Hematopoietic multipotent progenitor cell treated with erythropoietin and hydrocortisone succinate and interleukin-3 and kit ligand, for 8 days (in vitro differentiated cells): ENCODE measurements at places on chromosomes 13 and 19.

GRCh38 chr13:113768018-113768905 lies 9.2 kb downstream of the TMEM255B start:
- no peak for DNase-seq

DNA sequence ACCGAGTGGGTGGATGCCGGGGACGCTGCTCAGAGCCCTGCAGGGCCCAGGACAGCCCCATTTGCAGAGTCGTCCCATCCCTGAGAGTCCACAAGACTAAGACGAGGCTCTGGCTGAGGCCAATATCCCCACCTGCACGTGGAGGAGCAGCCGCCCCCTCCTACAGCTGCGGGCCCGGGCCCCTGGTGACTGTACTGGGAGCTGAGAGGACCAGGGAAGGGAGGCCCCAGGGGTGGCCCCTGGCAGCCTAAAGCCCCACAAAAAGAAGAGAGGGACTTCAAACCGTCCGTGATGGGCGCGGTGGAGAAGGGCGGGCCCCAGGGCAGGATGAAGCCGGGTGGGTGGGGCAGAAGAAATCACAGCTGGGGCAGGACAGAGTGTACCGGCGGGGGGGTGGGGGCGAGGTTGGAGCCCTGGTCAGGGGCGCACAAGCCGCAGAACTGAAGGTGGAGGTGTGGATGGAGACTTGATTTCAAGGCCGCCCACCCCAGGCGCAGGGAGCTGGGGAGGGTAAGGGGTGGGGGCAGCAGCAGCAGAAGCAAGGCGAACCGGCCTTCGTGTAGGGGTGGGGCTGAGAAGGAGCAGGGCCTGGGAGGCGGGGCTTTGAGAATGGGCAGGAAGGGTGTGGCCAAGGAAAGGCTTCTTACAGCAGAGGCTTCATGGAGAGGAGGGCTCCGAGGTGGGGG lies 12.9 kb downstream of the CFD start:
- DNase-seq = peak; percentile 91

- peak; percentile 48 for DNase-seq
These were observed 8.7 kb upstream of the ATP12A start for GRCh38 chr13:24671386-24672113.

GRCh38 chr19:4444765-4445741 lies 12.5 kb downstream of the UBXN6 start:
- no peak for DNase-seq

DNA sequence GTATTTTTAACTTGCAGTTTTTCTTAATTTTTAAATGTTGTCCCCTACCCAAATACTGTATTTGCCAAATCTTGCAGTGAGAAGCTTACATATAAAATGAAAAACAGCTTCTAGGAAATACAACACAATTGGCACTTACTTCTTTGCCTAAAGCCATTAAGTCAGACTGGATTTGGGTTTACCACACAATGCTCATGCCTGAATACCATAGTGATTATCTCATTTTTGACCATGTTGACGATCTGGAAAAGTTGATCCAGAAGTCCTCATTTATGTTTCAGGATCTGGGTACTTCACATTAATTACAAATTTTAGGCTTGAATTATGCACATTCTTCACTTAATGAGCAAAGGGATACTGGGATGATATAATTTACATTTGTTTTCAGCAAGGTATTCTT lies 2.4 kb downstream of the RNF6 start:
- DNase-seq = no peak

GRCh38 chr13:99351772-99352171 lies 44.6 kb upstream of the GPR183 start:
- DNase-seq = no peak

DNA sequence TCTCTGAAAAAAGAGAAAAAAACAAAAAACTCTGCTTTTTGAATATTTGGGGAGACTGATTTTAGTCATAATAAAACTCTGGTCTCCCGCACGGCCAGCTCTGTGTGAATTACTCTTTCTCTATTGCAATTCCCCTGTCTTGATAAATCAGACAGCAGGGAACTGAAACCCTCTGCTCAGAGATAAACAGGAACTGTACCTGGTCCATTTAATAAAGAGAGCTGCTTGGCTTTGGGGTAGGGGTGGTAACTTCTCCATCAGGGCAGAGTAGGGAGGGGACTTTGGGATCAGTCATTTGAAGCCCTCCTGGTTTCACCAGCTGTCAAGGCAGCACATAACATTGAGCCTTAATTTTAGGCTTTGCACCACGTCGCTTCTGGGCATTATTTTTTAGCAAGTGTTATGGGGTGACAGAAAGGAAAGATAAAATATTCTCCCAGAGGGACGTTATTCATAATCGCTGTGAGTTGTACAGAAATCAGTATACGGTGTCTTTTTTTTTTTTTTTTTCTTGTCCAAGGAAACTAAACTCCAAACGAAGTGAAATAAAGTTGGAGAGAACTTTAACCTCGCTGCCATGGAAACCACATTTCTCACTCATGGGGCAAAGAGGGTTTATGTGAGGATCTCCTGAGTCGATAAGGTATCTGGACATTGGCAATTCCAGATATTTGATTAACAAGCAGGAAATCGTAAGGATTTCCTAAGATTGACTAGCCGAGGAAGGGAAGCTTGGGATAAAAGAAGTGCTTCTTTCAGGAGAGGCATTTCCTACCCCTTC lies 99.0 kb upstream of the MRI1 start:
- DNase-seq = no peak

DNA sequence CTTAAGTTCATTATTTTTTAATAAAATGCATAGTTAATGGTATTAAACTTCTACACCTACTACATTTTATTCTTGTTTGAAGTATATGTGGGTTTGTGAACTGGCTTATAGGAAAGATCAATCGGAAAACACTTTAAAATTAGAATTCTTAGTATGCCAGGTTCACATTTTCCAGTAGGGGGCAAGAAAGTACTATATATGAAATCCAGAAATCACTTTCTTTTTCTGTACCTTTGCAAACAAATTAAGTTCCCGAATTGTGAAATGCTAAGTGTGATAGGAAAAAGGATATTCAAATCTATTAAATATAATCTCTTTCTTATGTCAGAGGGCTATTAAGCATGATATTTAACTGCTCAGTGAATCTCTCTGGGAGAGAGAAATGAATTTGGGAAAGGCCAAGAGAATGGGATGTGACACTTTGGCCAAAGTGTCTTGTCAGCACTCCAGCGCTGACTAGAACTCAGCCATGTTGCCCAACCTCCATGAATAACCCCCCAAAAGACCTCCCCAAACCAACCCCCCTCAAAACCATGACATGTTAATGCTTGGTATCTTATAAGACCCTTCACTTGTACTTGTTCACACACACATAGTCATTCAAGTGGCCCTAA lies 122.6 kb upstream of the SLC10A2 start:
- peak; percentile 19 for DNase-seq

DNA sequence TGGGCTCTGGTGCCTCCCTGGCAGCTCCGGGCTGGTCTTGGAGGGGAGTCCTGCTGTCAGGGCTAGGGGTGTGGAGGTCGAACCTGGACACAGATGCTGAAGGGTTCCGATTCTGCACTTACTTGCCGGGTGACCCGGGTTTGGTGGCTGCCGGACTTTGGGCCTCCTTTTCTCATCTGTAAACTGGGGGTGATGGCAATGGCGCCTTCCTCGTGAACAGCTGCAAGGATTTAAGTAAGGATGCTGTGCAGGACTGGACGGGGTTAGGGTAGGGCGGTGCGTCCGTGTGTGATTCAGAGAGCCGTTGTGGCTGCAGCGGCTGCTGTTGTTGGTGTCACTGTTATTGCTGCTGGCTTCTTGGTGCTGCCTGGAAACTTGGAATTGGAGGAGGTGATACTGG lies 2.4 kb downstream of the HPN start:
- DNase-seq = no peak

- DNase-seq = no peak
These were observed 68.7 kb downstream of the RAP2A start for GRCh38 chr13:97502706-97503105.

DNA sequence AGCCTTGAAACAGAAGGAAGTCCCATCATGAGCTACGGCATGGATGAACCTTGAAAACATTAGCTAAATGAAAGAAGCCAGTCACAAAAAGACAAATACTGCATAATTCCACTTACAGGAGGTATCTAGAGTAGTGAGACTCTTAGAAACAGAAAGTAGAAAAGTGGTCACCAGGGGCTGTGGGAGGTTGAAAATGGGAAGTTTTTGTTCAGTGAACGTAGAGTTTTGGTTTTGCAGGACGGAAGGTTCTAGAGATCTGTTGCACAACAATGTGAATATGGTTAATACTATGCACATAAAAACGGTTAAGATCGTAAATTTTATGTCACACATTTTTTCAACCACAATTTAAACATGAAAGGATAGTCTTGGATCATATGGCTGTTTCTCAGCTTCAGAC lies 11.9 kb upstream of the SLC10A2 start:
- no peak for DNase-seq

DNA sequence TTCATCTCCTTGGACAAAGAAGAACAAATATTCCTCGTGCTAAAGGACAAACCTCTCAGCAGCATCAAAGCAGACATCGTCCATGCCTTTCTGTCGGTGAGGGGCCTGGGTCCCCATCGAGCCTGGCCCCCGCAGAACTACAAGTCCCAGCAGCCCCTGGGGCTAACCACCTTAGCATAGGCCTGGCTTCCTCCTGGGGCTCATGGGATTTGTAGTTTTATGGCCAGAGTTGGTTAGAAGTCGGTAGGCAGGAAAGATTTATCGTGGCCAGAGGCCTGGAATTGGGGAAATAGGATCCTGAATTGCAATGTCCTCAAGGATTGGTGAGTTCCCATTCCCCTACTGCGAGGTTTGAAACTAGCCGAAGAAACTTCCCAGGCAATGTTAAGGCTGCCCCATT lies 19.6 kb downstream of the TMEM150B start:
- DNase-seq = peak; percentile 59

GRCh38 chr19:55350620-55351315 lies 3.8 kb downstream of the COX6B2 start:
- no peak for DNase-seq

- DNase-seq = no peak
These were observed 238.7 kb downstream of the KCTD12 start for GRCh38 chr13:76647550-76647949.

DNA sequence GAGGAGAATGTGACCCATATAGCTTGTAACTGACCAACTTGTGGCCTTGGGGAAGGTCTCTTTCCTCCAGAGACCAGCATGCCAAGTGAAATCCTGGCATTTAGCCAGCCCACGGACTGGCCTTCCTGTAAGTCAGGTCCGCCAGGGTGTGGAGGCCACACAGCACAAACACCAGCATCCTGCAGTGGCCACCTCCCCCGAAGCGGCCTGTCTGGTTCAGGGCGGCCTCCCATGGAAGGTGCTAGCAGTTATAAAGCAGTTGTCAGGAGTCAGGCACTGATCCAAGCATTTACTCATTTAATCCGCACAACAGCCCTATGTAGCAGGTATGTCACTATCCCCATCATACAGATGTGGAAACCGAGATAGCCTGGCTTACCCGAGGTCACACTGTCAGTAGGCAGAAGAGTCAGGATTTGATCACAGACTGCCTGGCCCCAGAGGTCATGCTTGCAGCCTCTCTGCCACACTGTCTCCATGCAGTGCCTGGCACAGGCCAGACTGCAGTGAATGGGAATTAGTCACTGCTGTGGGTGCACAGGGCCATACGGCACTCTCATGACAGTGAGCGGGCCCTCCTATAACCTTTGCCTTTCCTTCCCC lies 36.7 kb downstream of the CAPN12 start:
- no peak for DNase-seq

GRCh38 chr19:50601407-50602088 lies 33.3 kb upstream of the LRRC4B start:
- peak; percentile 86 for DNase-seq

DNA sequence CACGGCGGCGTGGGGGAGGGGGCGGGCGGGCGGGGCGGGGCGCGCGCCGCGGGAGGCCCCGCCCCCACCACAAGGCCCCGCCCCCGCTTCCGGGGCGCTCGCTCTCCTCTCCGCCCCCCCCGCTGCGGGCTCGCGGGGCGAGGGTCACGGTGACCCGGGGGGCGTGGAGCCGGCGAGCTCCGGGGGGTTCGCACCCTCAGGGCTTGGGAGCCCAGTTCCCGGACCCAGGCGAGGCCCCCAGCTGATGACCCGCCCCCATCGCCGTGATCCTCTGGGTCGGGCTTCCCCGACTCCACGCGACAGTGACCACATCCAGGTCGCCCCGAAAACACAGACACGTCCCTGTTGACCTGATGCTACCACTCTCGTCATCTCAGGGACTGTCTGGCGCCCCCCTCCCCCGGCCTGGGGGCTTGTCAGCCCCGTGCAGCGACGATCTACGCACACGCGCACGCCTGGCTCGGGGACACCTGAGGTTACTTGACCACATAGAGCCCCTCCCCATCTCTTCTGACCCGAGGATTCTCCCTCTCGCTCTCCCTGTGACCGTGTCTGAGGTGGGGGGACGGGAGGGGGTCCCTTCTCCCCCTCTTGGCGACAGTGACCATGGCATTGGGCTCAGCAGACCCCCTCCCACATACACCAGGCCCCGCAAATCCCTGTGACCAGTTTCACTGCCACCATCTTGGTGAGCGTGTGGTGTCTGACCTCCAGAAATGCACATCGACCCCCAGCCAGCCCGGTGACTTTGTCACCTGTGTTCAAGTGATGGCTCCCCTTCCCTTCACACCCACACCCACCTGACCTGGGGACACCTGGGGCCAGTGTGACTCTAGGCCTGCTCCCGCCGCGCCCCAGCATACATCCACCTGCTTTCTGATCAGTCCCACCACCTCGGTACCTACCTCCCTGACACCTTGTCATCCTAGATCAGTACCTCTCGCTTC lies 670 bp downstream of the MAP2K7 start:
- DNase-seq = peak; percentile 29

- DNase-seq = no peak
These were observed 414.8 kb downstream of the GPC5 start for GRCh38 chr13:91813253-91813652.

- DNase-seq = peak; percentile 33
These were observed 839 bp upstream of the CKAP2 start for GRCh38 chr13:52454459-52454819.

DNA sequence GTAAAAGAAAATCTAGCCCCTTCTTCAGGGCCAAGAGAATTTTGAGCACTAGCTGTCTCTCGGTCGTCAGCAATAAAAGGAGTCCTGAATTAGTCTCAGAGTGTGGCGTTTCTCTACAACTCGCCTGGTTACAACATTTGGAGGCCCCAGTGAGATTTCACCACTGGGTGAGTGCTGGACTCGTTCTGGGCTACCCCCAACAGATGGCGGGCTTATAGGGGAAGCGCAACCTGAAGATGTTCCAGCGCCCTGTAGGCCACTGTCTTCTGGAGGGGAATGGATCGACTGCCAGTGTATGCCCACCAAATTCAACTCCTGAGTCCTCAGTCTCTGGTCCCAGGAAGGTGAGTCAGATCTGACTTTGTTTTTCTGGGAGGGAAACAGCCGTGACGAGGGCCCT lies 11.7 kb upstream of the ZNF181 start:
- DNase-seq = no peak

- DNase-seq = no peak
These were observed 553.1 kb downstream of the IRS2 start for GRCh38 chr13:109233293-109233692.

GRCh38 chr13:21343659-21344058 lies 115.4 kb downstream of the ZDHHC20 start:
- DNase-seq = no peak

GRCh38 chr13:43360171-43360570 lies 336.8 kb downstream of the DNAJC15 start:
- DNase-seq = no peak
